Caki2 (cell line): ENCODE measurements at places on chromosomes 16 and 17. TPM values are rescaled to one million over a fixed set of nuclear protein-coding genes. Genes with fewer than 3 reads are reported as not detected.

Gene NPB
- total RNA-seq: 0.07 and 5.4 TPM in 2 replicates

Gene PIRT
- not detected in 2 replicates for total RNA-seq

Gene TGFB1I1
- total RNA-seq: 12.5 and 20.3 TPM in 2 replicates

Gene HBA1
- total RNA-seq: not detected in 2 replicates

Gene SSTR5
- total RNA-seq: 4.0 and 9.1 TPM in 2 replicates

Gene PPP1R27
- not detected in 2 replicates for total RNA-seq

Gene NHERF2
- total RNA-seq: 30.3 and 32.4 TPM in 2 replicates

Gene CCL4
- not detected in 2 replicates for total RNA-seq

Gene GAS2L2
- total RNA-seq: not detected in 2 replicates

Gene MAP2K6
- 3.5 and 6.3 TPM in 2 replicates for total RNA-seq

Gene ABHD15
- total RNA-seq: 19.3 and 27.6 TPM in 2 replicates

Gene HOXB1
- not detected in 2 replicates for total RNA-seq

Gene TPSB2
- not detected in 2 replicates for total RNA-seq

Gene PRSS53
- total RNA-seq: 1.8 and 5.1 TPM in 2 replicates

Gene SMIM36
- not detected in 2 replicates for total RNA-seq

Gene MRM3
- 36.2 and 40.6 TPM in 2 replicates for total RNA-seq

Gene HOXB6
- total RNA-seq: 5.4 and 8.7 TPM in 2 replicates

Gene LPO
- total RNA-seq: not detected in 2 replicates

Gene SCNN1G
- total RNA-seq: 0.30 TPM in 1 of 2 replicates, not detected in the other

Gene PERCC1
- not detected in 2 replicates for total RNA-seq
